Stimulated activated CD4-positive, alpha-beta T cell treated with anti-CD3 and anti-CD28 coated beads, Interleukin-2, amount 100 ng/mL, for 24 hours (primary cell): ENCODE measurements at places on chromosomes 13 and 19.

DNA sequence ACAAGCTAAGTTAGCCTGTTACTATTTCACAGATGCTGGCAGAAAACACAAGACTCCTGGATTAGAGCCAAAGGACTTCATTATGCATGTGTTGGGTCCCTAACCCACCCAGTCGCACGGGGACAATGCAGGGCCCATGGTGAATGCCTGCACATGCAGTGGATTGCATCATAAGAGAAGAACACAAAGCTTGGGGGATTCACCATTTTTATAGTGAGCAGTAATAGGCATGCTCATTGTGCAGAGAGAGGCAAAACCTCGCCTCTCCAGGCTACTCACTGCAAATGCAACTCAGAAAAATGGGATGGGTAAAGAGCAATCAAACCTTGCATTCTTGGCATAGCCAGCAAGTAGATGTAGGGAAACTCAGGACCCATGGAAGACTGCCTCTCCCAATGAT lies 115.8 kb downstream of the DIAPH3 start:
- no peak for DNase-seq

GRCh38 chr19:3459089-3459881 lies 21.0 kb downstream of the SMIM24 start:
- DNase-seq = no peak

- no peak for DNase-seq
Measured at GRCh38 chr13:39740761-39741160, 85.3 kb downstream of the COG6 start.

DNA sequence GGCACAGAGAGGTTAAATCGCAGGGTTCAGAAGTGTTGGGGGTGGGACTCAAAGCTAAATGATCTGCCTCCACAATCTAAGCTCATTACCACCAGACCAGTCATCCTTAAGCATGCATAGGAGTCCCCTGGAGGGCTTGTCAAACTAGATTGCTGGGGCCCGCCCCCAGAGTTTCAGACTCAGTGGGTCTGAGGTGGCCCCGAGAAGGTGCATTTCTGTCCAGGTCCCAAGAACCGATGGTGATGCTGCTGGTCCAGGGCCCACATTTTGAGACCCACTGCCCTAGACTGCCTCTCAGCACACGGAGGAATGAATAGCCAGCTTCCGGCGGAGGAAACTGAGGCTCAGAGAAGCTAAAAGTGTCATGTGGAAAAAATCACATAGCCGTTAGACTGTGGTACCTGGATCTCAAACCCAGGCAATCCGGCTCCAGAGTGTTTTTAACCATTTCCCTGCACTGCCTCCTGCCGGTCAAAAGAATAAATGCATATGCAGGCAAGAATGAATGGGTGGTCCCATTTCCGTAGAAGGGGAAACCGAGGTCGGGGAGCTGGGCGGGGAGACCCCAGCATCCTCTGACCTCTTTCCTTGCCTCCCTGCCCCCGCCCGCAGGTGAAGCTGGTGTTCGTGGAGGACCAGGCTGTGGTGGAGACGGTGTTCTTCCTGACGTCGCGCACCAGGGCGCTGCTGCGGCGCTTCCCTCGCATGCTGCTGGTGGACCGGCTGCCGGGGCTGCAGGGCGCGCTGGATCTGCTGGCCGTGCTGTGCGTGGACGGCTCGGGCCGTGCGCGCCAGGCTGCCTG lies 23.8 kb downstream of the ZSWIM9 start:
- DNase-seq = peak; percentile 38

DNA sequence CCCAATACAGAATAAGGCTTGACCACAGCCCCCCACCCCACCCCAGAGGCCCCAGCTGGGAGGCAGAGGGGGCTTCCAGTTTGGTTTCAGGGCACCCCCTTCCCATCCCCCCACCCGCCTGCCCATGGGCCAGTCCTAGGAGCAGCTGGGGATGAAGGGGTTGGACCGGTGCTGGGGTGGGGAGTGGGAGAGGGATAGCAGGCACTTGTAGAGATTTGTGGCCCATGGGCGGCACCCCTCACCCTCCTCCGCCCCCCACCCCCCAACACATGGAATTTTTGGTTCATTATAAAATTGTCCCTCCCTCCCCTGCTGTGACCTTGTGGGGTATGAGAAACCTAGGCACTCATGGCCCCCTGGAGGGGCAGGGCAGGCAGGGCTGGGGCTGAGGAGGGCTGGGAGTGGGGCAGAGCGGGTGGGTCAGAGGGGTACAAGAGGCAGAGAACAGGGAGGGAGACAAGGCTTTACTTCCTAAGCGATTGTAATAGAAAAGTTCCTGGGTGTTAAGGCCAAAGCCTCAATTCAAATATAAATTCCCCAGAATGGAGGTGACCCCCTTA lies 5.3 kb upstream of the GSK3A start:
- no peak for DNase-seq

DNA sequence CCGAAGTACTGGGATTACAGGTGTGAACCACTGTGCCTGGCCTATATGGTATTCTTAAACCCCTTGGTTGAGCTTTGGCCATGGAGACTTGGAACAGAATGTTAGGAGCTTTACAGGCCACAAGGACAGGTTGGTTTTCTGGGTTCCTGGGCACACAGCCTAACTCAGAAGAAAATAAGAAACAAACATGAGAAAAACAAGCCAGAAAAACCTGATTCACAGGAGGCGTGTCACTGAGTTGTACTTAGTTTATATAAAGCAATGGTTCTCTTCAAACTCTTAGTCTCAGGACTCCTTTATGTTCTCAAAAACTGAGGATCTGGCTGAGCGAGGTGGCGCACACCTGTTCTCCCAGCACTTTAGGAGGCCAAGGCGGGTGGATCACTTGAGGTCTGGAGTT lies 125.1 kb upstream of the SPATA13 start:
- DNase-seq = no peak

- DNase-seq = no peak
Measured at GRCh38 chr19:17999684-18000479, 8.1 kb upstream of the ARRDC2 start.

DNA sequence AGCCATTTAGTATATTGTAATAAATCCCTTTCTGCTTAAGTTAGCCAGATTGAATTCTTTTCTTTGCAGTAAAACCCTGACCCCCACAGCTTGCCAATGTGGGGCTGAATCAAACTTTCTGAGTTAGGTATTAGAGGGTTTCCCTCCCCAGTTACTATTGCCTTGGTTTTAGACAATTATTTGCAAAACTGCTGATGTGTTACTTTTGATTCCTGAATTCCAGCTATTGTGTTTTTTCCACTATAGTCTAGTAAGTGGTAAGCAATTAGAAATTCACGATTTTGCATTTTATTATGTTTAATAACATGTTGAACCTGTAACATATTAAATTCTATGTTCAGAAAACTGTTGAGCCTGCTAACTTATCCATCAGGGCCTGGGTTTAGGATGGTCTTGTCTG lies 391.5 kb downstream of the DLEU7 start:
- no peak for DNase-seq

GRCh38 chr13:113550453-113550852 lies 34.1 kb upstream of the TFDP1 start:
- no peak for DNase-seq

DNA sequence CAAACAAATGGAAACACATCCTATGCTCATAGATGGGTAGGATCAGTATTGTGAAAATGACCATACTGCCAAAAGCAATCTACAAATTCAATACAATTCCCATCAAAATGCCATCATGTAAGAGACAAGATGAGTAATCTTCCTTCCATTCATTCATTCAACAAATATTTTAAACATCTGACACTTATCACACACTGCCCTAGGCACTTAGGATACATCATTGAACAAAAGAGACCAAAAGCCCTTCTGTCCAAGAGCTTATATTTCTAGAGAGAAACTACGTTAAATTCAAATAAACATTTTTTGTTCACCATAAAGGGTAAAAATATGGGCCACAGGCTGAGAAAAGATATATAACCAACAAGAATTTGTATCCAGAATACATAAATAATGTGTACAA lies 20.5 kb upstream of the LHFPL6 start:
- DNase-seq = no peak

DNA sequence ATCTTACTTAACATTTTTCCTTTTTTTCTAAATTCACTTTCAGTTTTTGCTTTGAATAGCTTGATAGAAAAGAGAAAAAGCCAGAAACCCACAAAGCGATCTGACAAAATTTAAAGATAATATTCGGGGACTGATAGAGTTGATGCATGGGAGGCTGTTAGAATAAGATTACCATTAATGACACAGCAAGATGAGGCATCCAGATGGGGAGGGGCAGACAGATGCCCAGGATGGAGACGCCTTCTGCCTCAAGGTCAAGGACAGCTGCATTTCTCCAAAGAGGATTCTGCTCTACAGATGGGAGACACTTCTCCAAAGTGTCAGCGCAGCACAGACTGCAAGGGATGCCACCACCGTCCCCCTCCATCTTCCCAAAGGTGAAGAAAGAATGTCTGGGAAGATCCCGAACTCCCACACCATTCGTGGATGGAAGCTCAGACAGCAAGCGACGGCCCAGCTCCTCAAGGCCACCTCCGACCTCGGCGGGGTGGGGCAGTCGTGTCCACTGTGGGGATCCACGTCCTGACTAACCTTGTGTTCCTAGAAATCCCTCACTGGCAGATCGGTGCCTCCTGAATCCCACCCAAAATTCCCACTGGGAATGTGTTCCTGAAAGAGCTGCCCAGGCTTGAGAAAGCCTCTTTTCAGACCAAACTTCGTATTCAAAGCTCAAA lies 32.9 kb downstream of the NAXD start:
- no peak for DNase-seq

DNA sequence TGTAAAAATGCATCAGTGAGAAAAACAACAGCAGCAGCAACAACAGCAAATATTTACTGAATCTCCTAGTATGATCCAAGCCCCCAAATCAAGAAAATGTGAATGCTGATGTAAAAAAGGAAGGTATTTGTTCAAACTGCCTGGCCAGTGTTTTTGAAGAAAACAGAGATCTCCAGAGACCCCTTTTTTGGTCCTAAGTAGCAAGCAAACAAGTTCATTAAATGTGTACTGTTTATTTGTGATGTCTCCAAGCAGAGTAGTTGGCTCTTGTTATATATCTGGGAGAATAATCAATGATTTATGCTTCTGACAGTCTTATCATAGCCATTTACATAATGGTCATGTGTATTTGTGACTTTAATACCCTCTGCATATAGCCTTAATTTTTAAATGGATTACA lies 50.7 kb downstream of the CDADC1 start:
- DNase-seq = no peak

- no peak for DNase-seq
Measured at GRCh38 chr19:4911314-4911713, 2.0 kb downstream of the UHRF1 start.

- no peak for DNase-seq
Measured at GRCh38 chr13:34346626-34347025, 528.7 kb downstream of the RFC3 start.

- peak; percentile 78 for DNase-seq
Measured at GRCh38 chr19:18280247-18281081, 958 bp downstream of the JUND start.

- DNase-seq = peak; percentile 51
Measured at GRCh38 chr19:42422901-42423461, 4.2 kb downstream of the LIPE start.

GRCh38 chr19:27966390-27966816 lies 1246.5 kb downstream of the UQCRFS1 start:
- no peak for DNase-seq

- no peak for DNase-seq
Measured at GRCh38 chr13:43482026-43482425, 304.7 kb downstream of the ENOX1 start.

GRCh38 chr13:94305463-94305862 lies 174.0 kb downstream of the DCT start:
- DNase-seq = no peak

DNA sequence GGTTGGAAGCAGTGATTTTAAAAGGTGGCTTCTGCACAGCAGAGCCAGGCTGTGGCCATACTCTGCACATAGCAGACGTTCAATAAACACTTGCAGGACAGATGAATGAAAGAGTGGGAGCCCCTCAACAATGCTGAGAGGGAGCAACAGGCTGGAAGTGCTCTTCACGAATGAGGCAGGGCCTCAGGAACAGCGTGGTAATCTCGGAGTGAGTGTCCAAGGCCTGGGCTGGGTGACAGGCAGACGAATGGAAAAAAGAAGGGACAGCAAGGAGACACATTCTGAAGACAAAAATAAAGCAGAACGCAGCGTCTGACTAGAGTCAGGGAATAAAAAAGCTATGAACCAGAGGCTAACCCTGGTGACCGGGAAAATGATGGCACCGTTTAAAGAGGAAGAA lies 11.1 kb downstream of the GJA3 start:
- DNase-seq = peak; percentile 5

DNA sequence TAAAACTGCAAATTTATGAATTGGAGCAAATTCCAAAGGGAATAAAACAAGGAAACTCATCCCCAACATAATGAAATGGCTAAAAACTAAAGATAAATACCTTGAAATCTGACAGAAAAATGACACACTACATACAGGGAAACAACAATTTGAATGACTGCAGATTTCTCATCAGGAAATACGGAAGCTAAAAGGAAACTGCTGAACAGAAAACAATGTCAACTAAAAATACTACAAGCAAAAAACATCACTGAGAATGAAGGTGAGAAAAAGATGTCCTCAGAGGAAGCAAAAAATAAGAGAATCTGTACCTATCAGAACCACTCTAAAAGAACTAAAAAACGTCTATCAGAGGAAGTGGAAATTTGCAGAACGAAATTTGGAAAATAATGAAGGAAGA lies 39.5 kb downstream of the ZSWIM9 start:
- no peak for DNase-seq

- no peak for DNase-seq
Measured at GRCh38 chr13:53405616-53406015, 377.0 kb downstream of the OLFM4 start.

- DNase-seq = no peak
Measured at GRCh38 chr13:35478271-35479037, 2.0 kb upstream of the MAB21L1 start.

- DNase-seq = no peak
Measured at GRCh38 chr19:27748551-27749152, 1464.3 kb downstream of the UQCRFS1 start.

GRCh38 chr19:1025960-1026782 lies at the start of gene CNN2:
Gene CNN2 (plus strand): TSS chr19:1026608. CDS start chr19:1026662, 54 bp downstream.
- DNase-seq = peak; percentile 79

DNA sequence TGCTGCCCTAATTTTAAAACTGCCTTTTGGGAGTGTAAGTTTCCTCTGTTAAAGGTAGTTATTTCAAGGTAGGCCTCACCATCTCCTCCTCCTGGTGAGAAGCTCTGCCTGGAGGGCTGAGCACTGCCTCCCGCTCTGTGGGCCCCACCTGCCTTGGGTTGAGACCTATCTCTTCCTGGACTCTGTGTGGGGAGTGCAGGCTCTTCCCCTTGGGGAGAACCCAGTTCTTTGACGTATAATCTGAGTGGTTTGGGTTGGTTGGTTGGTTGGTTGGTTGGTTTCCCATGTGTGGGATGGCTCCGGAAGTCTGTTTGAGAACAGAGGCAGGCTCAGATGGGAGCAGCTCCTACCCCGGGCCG lies 39.1 kb downstream of the ACTN4 start:
- peak; percentile 19 for DNase-seq

- DNase-seq = no peak
Measured at GRCh38 chr19:12752056-12752781, 628 bp downstream of the BEST2 start.

DNA sequence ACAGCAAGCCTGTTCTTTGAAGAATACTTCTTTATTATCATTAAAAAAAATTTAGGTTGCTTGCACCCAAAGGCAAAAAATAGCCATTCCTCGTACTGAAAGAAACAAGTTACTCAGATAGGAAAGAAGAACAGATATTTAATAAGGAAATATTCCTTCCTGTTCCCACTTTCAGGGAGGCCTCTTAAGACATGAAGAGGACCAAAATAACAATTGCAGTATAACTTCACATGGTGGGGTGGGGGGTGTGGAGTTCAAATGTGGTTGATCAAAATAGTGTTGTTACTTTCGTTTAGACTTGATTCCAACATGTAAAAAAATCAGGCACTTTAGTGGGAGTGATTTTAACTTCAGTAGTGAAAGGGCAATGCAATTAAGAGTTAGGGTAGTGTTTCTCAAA lies 3.6 kb downstream of the RGCC start:
- no peak for DNase-seq
